Adrenal gland (tissue), 19 donors: ENCODE measurements at places on chromosomes 13 and 19. TPM values are rescaled to one million over a fixed set of nuclear protein-coding genes. Genes with fewer than 3 reads are reported as not detected.

GRCh38 chr19:5480427-5480836 is 25.2 kb downstream of the ZNRF4 start:
- peak; percentile 43 for DNase-seq
- H3K27me3 ChIP-seq, result peaks cover 11% of the 10 kb centered on the region
- H3K36me3 ChIP-seq, result no peaks in the 10 kb centered on the region

Gene DZIP1
- total RNA-seq, result 6.7 TPM

DNA sequence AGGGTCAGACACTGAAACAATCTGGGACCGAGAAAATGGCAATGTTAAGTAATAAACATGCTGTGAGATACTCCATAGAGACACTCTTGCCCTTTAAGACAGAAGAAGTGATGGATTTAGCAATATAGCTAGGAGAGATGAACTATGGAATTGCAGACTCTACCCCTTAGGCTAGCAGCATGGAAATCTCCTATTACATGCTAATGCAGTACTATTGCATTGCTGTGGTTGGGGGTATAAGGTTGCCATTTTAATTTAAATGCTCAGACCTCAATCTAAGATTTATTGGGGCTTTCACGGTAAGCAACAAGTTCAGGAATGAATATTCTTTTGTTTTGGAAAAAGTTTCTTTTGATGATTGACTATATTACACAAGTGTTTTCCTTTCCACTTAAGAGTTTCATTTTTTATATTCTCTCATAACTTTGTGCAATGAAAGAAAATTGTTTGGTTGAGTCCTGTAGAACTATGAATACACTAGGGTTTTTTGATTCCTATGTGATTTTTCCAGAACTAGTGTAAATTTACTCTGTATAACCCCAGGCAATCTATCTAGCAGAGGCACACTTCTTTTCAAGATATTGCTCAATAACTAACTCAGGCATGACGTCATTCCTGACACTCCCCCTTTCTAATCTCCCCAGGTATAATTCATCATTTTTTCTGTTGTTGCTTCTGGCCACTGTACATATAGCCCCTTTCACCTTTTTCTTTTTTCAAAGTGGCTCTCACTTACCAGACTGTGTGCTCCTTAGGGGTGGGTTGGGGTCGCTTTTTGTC is 394.7 kb upstream of the KLF12 start:
- H3K4me1 ChIP-seq, result no peaks in the 10 kb centered on the region
- DNase-seq, result no peak
- H3K27ac ChIP-seq, result no peak overlapping the region
- no peaks in the 10 kb centered on the region for H3K36me3 ChIP-seq
- H3K27me3 ChIP-seq, result no peaks in the 10 kb centered on the region

GRCh38 chr13:84645196-84646012 is 763.1 kb upstream of the SLITRK1 start:
- no peak for DNase-seq
- no peak overlapping the region for H3K4me3 ChIP-seq
- H3K27me3 ChIP-seq, result no peaks in the 10 kb centered on the region
- H3K27ac ChIP-seq, result no peak overlapping the region
- no peaks in the 10 kb centered on the region for H3K4me1 ChIP-seq

Gene SMIM24
- total RNA-seq, result not detected

- peaks cover 11% of the 10 kb centered on the region for H3K27me3 ChIP-seq
- no peaks in the 10 kb centered on the region for H3K4me1 ChIP-seq
- H3K36me3 ChIP-seq, result no peaks in the 10 kb centered on the region
- no peak overlapping the region for H3K4me3 ChIP-seq
- no peak for DNase-seq
Observed at GRCh38 chr19:54921082-54921481, 15.1 kb downstream of the NCR1 start.

Gene POSTN
- total RNA-seq, result 8.9 TPM

Gene SIGLECL1
- not detected for total RNA-seq

- no peaks in the 10 kb centered on the region for H3K4me1 ChIP-seq
- H3K36me3 ChIP-seq, result no peaks in the 10 kb centered on the region
- H3K27ac ChIP-seq, result no peak overlapping the region
- DNase-seq, result no peak
Observed at GRCh38 chr13:72537395-72537780, 190.0 kb downstream of the MZT1 start.

- no peaks in the 10 kb centered on the region for H3K4me1 ChIP-seq
- no peak overlapping the region for H3K27ac ChIP-seq
- no peak for DNase-seq
- no peak overlapping the region for H3K4me3 ChIP-seq
Observed at GRCh38 chr13:98784666-98785065, 32.2 kb upstream of the SLC15A1 start.

Gene LRFN3
- 17.9 TPM for total RNA-seq

Gene GAS6
- 100 TPM for total RNA-seq

DNA sequence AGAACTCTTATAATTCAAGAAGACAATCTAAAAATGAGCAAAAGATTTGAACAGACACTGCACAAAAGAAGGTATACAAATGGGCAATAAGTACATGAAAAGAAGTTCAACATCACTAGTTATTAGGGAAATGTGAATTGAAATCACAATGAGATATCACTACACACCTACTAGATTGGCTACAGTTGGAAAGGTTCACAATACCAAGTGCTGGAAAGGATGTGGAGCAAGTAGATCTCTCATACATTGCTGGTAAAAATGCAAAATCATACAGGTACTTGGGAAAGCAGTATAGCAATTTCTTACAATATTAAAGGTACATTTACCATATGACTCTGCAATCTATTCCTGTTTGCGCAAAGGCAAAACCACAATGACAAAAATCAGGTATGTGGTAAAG is 145.7 kb downstream of the LHFPL6 start:
- H3K4me1 ChIP-seq, result peaks cover 5% of the 10 kb centered on the region

DNA sequence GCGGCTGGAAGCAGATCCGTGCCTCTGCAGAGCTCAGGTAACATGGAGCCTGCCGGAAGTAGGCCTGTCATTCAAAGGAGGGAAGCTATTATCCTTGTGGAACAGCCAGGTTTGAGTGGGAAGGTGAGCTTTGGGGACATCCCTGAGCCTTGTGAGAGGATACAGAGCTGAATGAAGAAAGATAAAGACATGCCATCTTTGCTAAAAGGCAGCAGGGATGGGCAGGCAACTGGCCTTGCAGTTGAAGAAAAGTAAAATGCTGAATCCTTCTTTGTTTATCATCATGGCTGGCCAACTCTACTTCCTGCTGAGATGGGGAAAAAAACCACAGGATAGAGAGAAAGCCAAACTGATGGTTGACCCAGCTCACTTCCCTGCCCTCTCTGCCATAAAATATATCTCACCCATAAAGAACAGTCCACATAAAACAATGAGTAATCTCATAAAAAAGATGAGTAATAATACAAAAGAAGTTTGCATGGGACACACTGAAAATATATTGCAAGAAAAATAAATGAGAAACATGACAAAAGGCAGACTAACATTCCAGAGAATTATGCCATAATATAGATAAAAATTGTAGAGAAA is 226.3 kb downstream of the DLEU7 start:
- H3K27me3 ChIP-seq, result no peaks in the 10 kb centered on the region
- H3K27ac ChIP-seq, result no peak overlapping the region
- H3K4me1 ChIP-seq, result no peaks in the 10 kb centered on the region
- no peaks in the 10 kb centered on the region for H3K36me3 ChIP-seq

Gene CBY2
- not detected for total RNA-seq
